ENCODE measurements at places on chromosomes 12 and 14.
A peak's percentile ranks its signal among the peaks of the same experiment; 100 is the strongest.

DNA sequence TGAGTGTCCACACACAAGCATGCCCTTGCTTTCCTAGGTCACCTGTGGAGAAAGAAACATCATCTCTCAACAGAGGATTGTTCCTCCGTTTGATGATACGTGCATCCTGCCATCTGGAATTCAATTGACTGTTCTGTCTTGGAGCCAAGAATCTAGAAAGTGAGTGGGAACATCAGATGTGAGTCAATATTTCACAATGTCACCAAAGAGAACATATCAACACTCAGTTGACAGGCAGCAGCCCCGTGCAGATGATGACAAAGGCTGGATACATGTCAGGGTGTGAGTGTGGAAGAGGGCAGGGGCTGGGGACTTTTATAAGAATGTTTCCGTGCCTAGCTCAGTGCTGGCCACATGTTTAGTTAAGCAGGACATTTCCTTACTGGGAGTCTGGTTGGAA is 76.1 kb downstream of the TBC1D30 start:
- DNase-seq, result peak; percentile 41

GRCh38 chr14:85915711-85916110 is 385.8 kb downstream of the FLRT2 start:
- DNase-seq, result no peak

DNA sequence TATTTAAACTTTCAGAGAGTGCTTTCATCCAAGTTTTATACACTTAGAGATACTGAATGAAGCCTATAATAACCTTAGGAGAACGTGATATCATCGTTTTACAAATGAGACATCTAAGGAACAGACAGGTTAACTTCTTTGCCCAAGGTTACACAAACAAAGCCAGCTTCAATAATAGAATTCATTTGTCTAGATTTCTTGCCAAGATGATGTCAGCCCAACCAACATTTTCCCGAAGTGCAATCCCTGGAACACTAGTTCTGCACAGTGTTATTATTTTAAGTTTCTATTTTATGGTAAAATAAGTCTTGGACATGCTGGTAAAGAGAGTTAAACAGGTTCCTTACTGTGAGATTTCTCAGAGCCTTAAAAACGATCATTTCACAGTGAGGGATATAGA is 174.6 kb downstream of the SLC25A21 start:
- DNase-seq, result peak; percentile 37

DNA sequence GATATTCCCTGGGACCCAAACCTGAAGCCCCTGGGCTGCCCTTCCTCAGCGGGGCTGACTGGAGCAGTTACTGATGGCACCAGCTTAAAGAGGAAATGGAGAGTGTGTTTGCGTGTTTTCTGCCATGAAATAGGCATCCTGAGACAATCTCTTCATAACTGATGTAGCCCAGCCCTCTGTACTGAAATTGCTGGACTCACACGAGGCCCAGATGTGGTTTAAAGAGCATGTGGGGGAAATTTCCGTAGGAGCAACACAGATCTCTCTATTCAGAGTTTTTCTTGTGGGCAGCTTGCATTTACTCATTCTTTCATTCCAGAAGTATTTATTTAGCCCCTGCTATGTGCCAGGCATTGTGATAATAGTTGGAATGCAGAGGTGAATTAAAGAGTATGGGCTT is 782.1 kb upstream of the TBX3 start:
- no peak for DNase-seq

GRCh38 chr12:50246873-50247612 is 36.3 kb downstream of the LIMA1 start:
- peak; percentile 100 for DNase-seq

- DNase-seq, result no peak
Measured at GRCh38 chr12:51372021-51372420, 19.2 kb downstream of the GALNT6 start.

DNA sequence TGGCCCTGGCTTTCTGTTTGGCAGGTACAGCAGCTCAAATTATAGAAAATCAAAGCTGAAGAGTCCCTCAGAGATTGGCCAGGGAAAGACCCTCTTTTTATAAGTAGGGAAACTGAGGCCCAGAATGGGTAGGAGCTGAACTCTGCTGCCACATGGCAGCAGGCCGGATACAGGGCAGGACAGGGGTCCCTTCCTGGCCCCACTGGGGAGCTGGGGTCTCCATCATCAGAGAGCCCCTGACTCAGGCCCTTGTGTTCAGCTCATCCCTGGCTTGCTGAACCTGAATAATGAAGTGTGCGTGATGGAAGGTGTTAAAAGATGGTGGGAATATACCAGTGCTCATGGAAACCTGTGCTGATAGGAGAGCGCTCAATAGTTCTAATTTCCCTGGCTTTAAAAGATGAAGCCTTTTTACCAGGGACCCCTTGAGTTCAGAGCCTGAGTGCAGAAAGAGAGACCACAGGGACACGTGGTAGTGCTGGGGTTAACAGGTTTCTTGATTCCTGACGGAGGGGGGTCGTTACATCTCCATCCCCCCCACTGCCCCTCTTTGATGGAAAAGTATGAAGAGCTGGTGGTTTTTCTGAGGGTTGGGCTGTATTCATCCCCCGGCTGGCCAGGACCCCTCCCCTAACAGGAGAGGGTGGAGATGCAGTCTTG is 4.4 kb downstream of the DLK1 start:
- DNase-seq, result no peak

DNA sequence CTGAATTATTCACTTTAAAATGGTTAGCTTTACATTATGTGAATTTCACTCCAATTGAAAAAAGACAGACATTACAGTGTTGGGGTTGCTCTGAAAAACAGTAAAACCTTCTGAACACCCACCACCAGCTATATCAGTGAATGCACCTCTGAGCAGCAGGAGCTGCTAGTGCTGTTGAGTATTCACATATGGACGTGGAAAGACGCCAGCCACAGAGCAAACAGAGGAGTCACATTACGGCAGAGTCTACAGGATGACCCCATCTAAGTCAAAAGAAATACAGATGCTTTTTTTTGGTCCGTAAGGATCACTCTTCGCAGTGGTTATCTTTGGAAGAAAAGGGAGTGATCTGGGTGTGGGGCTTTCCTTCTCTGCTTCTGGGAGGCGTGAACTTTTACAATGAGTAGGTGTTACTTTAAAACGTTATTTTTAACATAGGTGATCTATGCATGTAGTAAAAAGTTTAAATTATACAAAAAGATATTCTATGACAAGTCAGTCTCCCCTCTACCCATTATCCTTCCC is 4.5 kb downstream of the HVCN1 start:
- DNase-seq, result no peak

- no peak for DNase-seq
Measured at GRCh38 chr14:105926373-105927095, 400.2 kb downstream of the TMEM121 start.

DNA sequence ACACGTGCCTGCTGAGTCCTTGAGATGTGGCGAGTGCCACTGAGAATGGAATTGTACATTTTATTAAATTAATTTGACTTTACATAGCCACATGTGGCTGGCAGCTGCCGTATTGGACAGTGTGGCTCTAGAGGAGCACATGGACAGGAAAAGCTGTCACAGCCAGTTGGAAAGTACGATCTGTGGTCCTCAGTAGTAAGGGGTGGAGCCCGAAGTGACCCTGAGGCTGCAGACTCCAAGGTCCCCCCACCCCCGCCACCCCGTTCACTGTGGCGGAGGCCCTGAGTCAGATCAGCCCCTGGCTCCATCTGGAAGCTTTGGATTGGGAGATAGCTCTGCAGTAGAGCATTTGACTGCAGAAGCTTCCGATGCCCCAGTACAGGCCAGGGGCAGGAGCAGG is 25.8 kb upstream of the BEGAIN start:
- DNase-seq, result no peak

GRCh38 chr12:50557421-50557820 is 52.6 kb downstream of the DIP2B start:
- DNase-seq, result peak; percentile 49

DNA sequence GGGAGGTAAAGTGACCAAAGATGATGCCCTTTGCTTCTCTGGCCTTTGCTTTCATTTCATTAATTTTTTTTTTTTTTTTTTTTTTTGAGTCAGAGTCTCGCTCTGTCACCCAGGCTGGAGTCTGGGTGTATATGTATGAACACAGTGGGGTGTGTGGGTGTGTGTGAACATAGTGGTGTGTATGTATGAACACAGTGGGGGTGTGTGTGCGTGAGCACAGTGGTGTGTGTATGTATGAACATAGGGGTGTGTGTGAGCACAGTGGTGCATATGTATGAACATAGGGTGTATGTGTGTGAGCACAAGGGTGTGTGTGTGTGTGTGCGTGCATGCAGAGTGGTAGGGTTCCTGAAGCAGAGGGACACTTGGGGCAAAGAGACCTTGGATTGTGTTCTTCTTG is 9.6 kb downstream of the KLC1 start:
- DNase-seq, result no peak

- DNase-seq, result peak; percentile 93
Measured at GRCh38 chr12:82425241-82425640, 66.9 kb downstream of the METTL25 start.
